ENCODE measurements at places on chromosomes 6 and 20.

DNA sequence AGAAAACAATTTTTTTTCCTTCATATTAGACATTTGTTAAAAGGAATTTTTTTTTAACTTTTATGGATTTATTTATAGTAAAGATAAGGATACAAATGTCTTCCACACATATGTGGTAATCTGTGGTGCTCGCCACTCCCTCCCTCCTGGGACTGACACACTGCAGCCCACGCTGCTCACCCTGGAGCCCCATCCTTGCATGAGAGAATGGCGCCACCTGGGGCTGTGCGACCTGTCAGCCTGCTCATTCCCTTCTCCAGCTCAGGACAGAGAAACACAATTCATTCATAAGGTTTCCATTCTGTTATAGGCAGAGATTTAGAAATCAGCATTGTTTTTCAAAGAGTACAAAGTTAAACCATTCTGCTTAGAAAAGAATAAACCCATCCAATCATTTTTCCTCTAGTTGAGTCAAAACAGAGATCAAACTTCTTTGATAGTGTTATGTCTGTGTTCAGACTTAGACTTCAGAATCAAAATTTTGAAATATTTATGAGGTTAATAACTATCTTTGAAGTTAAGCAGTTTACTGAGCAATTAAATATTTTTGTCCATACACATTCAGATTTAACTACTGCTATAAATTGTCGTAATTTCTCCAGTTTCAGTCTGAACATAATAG lies 42.8 kb upstream of the DYNLRB1 start:
- DNase-seq, result peak; percentile 78

GRCh38 chr6:139030228-139030963 lies 1.9 kb downstream of the ABRACL start:
- DNase-seq, result no peak

DNA sequence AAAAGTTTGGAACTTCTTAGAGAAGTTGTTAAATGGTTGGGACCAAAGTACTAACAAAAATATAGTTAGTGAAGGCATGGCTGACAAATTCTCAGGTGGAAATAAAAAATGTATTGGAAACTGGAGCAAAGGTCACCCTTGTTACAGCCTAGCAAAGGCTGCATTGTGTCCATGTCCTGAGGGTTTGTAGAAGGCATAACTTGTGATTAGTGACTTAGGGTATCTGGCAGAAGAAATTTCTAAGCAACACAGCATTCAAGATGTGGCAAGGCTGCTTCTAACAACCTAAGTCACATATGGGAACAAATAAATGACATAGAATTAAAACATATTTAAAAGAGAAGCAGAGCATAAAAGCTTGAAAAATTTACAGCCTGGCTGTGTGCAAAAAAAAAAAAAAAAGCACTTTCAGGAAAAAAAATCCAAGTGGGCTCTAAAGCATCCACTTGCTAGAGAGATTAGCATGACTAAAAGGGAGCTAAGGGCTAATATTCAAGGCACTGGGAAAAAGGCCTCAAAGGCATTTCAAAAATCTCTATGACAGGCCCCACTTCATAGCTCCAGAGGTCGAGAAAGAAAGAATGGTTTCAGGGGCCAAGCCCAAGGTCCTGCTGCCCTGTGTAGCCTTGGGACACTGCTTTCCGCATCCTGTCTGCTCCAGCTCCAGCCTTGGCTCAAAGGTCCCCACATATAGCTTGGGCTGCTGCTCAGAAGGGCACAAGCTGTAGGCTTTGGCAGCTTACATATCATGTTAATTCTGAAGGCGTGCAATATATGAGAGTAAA lies 453.2 kb upstream of the PTCHD4 start:
- DNase-seq, result no peak

DNA sequence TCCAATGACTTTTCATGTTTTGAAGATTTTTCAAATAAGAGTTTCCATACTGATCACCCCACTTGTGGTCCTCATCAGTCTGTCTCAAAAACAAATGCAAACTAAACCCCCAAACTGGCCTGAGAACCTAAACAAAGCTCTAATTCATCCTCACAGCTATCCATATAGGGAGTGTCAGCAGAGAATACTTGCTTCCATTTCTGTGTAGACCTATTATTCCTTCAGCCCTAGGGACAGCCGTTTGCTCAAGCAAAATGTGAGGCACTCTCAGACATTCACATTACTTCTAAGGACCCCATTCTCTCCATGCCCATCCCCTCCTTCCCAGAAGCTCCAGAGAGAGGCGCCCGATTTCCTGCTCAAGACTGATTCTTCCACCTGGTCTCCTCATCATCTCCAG lies 24.6 kb downstream of the DNAAF9 start:
- DNase-seq, result no peak

- DNase-seq, result no peak
Observed at GRCh38 chr6:159400826-159401225, 231.6 kb downstream of the FNDC1 start.

- DNase-seq, result no peak
Observed at GRCh38 chr20:52761867-52762266, 210.3 kb upstream of the TSHZ2 start.

DNA sequence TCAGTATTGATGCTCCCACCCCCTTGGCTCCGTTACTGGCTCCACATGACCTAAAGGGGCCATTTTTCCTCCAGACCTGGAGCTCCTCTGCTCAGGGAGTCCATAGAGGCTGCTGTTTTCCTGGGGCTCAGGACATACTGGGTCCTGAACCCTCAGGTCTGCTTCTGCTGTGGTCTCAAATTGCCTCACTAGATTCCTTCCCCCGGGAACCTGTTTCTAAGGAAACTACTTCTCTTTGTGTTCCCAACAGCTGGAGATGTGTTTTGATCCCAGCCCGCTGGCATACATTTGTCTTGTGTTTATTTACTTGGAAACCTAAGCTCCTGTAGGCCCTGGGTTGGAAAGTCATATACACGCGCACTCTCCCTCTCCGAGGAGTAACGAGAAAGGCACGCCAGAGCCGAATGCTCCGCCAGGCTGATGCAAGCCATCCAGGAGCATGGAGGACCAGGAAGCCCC lies 222.8 kb downstream of the UST start:
- DNase-seq, result no peak

DNA sequence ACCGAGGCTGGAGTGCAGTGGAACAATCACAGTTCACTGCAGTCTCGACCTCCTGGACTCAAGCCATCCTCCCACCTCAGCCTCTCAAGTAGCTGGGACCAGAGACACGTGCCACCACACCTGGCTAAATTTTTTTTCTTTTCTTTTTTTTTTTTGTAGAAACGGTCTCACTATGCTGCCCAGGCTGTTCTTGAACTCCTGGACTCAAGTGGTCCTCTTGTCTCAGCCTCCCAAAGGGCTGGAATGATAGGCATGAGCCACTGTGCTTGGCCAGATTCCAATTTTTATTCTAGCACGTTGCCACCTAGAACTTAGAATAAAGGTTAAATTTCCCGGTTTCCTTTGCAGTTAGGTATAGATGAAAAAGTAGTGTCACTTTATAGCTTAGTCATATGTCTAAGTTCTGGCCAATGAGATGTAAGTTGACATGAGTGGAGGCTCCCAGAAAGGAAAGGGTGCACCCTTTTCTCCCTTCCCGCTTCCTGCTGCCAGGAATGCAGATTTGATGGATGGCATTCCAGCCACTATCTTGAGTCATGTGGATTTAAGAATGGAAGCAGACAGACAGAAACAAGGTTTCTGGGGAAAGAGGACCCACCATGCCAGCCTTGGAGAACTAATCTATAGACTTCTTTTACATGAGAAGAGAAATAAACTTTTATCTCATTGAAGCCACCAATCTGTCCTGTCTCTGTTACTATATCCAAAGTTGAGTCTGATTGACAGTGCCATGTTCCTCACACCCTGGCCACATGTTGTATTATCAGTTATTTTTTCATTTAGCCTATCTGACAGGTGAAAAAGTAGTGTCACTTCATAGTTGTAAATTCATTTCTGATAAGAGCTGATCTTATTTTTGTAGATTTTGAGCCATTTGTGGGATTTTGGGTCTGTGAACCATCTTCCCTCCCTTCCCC lies 60.6 kb upstream of the NCOA3 start:
- no peak for DNase-seq

DNA sequence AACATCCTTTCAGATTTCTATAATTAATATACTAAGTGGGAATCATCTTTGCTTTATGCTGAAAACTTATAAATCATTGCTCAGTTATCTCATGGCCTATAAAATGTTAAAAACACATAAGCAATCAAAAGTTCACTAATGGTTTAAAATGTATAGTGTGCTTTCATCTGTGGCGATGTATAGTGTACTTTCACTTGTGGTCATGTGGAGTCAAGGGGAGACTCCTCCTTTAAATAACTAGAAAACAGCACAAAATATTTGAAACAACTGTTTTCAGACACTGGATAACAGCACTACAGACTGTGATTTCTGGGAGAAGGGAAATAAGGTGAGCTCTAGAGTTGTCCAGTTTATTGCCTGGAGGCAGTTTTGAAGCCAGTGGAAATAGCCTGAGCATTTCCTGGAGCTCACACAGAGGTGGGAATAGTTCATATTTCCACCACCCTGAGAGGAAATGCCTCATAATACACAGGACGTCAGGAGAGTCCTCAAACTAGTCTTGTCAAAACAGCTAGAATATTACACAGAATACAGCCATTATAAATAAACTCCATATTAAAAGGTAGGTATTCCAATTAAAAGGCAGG lies 89.4 kb downstream of the CEP162 start:
- DNase-seq, result no peak

DNA sequence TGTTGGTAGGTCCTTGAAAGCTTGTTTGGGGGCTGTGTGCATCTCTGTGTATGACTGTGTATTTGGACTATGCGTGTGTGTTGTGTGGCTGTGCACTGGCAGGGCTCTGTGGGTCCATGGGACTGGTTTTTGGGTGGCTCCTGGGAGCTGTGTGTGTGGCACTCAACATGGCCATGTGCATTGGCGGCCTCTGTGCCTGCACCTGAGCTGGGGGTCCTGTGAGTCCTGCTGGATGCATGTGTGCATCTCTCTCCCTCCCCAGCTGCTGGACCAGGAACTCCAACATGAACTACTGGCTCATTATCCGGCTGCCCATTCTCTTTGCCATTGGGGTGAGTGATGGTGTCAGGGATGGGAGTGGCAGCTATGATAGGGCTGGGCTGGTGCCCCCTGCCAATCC lies 30.1 kb downstream of the GLP1R start:
- DNase-seq, result no peak

DNA sequence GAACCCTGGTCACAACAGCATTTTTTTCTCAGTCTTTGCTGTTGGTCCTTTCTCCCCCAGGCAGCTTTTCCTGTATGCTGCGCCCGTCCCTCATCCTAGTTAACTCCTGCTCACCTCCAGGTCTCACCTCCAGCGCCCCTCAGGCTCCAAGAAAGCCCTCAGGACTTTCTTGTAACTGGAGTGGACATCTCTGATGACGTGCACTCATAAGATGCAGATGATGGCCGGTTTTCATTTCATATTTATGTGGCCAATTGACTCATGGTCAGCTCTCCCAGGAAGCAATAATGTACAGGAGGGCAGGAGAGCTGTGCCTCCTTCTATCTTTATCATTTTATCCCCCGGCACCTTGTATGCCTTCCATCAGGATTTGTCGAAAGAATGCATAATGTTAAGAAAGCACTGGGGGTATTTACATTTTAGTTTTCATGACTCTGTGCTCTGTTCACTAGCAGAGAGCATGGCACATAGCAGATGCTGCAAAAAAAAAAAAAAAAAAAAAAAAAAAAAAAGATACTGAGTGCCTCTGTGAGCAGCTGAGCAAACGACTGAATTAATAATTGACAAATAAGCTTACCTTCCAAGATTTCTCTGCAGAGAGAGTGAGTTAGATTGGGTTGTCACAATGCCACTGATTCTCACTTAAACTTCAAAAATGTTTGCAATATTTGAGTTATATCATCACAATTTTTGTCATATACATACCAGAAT lies 170.2 kb downstream of the DOK5 start:
- no peak for DNase-seq

- no peak for DNase-seq
Observed at GRCh38 chr6:87828044-87828443, 126.0 kb upstream of the AKIRIN2 start.

- DNase-seq, result no peak
Observed at GRCh38 chr6:75201021-75201420, 4.8 kb downstream of the COL12A1 start.

- DNase-seq, result no peak
Observed at GRCh38 chr6:3908223-3908622, 59.0 kb downstream of the FAM50B start.

DNA sequence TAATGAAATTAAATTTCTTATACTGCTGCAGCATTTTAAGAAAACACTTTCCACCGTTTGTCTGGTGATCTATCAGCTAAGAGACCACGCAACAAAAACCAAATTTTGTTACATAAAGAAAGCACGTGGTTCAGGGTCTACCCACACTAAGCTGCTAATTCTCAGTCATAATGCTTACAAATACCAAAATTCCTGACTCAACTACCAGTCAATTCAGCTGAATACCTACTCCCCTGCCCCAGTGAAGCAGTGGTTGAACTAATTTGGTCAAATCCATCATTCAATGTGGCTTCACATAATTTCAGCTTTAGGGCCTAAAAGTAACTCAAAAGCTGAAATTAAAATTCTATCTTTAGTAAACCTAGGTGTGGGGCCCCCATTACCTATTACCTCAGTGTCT lies 468.6 kb upstream of the ARID1B start:
- DNase-seq, result no peak

- no peak for DNase-seq
Observed at GRCh38 chr6:7649037-7649810, 59.2 kb downstream of the SNRNP48 start.

DNA sequence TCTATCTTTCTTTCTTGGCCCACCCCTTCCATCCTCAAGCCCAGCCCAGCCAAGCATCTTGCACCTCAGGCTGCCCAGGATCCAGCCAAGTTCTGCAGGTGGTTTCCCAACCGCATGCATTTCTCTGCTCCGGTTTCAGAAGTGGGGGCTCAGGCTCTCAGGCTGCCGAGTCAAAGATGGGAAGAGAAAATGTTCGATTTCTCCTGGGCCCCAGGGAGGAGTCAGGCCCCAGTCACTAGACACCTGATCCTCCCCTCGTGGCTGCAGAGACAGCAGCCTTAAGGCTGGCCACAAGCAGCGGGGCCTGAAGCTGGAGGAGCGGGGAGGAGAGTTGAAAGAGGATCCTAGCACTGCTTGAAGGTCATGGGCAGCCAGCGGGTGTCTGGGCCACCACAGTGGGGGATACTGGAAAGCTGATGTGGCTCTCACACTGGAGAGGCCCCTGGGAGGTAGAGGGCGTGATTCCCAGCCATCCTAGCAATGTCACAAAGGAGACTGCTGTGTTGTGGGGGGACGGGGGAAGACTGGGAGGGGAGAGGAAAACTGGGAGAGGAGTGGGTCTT lies 42.2 kb upstream of the ZFAND3 start:
- no peak for DNase-seq

DNA sequence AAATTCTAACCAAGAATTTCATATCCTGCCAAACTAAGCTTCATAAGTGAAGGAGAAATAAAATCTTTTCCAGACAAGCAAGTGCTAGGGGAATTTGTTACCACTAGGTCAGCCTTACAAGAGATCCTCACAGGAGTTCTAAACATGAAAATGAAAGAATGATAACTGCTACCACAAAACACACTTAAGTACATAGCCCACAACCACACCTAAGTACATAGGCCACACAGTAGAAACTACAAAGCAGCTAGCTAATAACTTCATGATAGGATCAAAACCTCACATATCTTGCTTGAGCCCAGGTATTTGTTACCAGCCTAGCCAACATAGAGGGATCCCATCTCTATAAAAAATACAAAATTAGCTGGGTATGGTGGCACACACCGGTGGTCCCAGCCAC lies 50.4 kb downstream of the IRAK1BP1 start:
- no peak for DNase-seq

GRCh38 chr6:33018904-33019303 lies 9.5 kb upstream of the HLA-DOA start:
- DNase-seq, result no peak

GRCh38 chr20:11907621-11908020 lies 10.1 kb upstream of the BTBD3 start:
- no peak for DNase-seq

Data from BE2C (cell line).